ENCODE measurements at places on chromosomes 16 and 17.
A peak's percentile ranks its signal among the peaks of the same experiment; 100 is the strongest.

DNA sequence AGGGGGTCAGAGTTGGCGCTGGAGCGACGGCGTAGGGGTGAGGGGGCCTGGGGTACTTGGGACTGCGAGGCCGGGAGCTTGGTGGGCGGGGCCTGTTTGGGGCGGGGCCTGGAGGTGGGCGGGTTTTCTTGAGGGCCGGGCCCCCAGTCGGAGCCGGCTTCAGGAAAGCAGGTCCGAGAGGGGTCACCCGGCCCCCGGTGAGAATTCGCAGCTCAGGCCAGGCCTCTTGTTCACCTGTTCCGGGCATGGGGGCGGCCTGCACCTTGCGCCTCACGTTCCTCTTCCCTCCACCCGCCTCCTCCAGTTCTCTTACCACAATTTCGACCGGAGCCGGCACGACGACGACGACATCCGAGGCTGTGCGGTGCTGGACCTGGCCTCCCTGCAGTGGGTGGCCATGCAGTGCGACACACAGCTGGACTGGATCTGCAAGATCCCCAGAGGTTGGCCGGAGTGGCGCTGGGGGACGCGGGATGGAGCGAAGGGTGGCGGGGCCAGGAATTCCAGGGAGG is 52.5 kb downstream of the MRC2 start:
- peak; percentile 57 for DNase-seq

- DNase-seq = no peak
Observed at GRCh38 chr16:74607962-74608356, 1.0 kb upstream of the GLG1 start.

DNA sequence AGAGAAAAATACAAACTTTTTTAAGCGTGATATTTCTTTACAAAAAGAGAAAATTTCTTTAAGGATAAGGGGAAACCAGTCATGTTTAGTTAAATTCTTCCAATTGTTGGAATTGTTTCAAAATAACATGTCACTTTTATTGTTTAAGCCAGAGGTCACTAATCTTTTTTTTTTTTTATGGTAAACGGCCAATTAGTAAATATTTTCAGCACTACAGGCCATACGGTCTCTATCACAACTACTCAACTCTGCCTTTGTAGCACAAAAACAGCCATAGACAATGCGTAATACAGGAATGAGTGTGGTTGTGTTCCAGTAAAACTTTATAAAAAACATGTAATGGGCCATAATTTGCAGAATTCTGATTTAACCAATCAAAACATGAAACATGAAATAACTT is 401.4 kb downstream of the GRIN2A start:
- DNase-seq = no peak

DNA sequence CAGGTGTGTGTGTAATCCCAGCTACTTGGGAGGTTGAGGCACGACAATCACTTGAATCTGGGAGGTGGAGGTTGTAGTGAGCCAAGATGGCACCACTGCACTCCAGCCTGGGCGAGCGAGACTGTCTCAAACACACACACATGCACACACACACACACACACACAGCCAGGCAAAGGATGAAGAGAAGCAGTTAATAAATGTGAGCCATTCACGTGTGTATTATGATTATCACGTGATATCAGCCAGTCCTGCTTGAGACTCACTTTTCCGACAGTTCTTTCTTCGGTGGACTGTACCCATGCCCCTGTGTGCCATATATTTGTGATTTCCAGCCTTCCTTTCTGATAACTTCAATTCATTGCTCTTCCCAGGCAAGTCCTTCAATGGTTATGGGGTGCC is 119.3 kb downstream of the PRKCB start:
- DNase-seq = no peak

GRCh38 chr16:14024283-14024682 is 46.8 kb upstream of the MRTFB start:
- no peak for DNase-seq

GRCh38 chr16:85670840-85671239 is 17.9 kb downstream of the GINS2 start:
- no peak for DNase-seq

DNA sequence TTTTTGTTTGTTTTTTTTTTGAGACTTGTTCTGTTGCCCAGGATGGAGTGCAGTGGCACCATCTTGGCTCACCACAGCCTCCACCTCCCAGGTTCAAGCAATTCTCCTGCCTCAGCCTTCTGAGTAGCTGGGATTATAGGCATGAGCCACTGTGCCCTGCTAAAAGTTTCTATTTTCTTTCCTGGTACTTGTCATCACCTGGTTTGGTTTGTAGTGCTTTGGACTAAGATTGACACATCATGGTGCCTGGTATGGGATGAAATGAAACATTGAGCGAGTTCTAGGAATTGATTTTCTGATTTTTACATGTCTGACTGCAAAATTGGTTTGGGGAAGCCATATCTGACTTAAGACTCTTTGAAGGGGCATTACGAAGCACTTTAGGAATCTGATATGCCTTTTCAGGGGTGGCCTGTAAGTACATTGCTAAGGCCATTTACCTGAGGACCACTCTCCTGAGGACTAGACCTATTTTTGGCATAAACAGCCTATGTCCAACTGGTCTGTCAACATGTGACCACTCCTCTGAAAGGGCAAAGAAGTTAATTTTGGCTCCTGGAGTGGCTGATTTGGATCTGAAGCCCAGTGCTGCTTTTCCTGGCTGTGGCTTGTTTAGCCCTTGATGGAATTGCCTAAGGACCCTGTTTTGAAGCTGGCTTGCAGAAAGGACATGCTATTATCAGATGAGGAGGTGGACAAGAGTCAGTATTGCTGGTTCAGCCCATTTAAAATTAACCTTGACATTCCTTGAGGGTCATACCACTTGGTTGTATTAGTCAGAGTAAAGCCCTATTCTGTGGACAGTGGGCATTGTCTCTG is 18.4 kb upstream of the TBKBP1 start:
- no peak for DNase-seq

DNA sequence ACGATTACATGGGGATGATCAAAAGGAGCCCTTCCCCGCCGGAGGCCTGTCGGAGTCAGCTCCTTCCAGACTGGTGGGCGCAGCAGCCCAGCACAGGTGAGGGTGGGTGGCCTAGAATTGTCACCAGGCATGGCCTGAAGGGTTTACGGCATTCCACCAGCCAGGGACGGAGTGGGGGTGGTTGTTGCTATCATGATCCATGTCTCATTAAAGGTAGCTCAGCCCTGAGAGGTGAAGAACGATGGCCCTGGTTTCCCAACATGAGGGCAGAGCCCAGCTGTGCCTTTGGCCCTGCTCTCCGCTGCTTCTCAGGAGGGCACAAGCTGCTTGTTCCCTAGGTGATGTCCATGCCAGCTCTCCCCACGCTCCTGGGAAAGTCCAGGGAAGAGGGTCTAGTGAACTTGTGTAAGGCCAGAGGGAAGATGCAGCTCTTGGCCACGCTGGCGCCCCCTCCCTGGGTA is 14.2 kb downstream of the IRF8 start:
- DNase-seq = no peak

DNA sequence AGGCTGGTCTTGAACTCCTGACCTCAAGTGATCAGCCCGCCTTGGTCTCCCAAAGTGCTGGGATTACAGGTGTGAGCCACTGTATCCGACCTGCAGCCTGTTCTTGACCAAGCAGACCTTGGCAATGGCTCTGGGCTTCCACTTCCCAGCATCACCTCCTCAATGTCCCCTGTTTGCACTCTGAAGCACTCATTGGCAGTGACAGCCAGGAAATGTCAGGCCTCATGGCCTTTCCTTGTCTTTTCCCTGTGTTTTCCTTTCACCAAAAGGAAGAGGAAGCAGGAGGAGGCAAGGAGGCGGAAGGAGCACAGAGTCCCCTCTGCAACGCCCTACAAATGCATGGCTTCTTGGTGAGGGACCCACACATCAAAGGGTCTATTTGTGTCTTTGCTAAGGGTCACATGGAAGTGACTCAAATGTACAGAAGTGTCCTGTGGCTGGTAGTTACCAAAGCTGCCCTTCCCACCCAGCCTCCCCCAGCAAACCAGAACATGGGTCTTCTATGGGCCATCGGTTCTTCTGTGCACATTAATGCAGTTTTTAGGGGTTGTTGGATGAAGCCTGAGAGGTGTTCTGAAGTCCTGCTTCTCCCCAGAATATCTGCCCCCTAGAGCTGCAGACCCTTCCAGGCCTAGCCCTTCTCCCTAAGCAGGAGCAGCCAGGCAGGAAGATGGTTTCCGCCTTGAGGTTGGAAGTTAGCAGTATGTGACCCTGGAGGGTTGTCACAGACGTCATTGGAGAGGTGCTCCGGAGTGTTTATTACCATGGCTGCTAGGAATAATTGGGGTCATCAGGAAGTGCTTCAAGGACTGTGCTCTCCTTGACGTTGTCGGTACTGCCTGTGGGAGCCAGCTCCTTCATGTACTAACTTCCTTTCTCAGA is 60.8 kb downstream of the WIPI1 start:
- DNase-seq = no peak

DNA sequence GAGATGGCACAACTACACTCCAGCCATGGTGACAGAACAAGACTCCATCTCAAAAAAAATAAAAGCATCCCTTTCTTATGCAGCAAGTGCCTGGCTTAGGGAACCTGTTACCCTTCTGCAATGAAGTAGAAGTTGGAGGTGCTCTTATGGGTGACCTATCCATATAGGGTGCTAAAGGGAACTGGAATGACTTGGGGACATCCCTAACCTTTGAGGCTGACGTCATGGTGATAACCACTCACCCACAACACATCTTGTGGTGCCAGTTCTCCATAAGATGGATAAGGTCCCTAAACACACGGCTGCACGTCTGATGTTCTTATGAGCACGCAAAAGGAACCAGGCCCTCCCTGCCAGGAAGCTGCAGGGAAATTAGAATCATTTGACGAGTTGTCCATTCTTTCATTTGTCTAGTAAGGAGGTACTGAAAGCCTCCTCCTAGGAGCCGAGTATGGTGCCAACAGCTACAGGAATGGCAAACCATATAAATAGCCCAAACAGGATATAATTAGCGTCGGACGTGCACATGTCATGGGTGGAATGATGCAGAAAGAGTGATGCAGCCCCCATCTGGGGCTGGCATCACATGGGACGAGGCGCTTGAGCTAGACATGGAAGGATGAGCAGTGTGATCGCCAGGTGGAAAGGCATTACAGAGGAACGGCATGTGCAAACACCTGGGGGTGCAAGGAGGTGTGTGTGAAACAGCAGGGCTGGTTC is 52.5 kb downstream of the ARHGAP27 start:
- DNase-seq = peak; percentile 53

DNA sequence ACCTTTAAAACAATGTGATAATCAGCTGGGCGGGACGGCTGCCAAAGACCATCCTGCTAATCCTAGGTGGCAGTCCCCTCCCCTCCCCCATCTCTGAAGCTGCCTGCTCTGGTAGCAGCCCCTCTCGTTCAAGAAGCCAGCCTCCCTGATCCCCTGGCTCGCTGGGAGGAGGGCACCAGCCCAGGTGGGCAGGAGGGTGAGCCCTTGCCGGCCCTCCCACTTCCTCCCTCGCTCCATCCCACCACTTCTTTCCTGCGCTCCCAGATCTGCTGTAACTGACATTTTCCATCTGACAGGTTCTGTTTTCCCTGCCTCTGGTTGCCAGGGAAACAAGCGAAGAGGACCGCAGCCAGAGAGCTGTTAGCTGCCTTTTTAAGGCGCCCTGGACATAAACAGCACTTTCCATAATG is 155.7 kb upstream of the TNRC6C start:
- DNase-seq = no peak

- DNase-seq = no peak
Observed at GRCh38 chr16:3012828-3013420, at the start of gene CLDN9. TSS of gene CLDN9 (plus strand) at chr16:3012923. CDS start at chr16:3013363, 440 bp downstream.

- no peak for DNase-seq
Observed at GRCh38 chr17:35218915-35219314, 24.0 kb upstream of the SLFN5 start.

DNA sequence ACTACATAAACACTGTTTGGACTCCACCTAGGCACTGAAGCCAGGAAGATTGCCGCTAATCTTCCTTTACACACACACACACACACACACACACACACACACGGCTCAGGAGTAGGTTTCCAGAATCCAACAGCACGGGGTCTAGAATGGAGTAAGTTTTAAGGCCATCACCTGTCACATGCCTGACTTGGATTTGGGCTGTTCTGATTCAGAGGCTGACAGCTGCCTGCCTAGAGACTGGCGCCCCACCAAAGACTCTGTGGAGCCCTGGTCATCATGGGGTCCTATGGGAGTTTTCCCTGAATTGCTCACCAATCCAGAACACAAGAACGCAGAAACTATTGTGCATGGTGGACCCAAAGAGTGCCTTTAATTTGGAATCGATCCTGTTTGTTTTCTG is 10.9 kb downstream of the CDRT4 start:
- no peak for DNase-seq

GRCh38 chr16:86893506-86893905 is 315.2 kb downstream of the FOXL1 start:
- DNase-seq = no peak

DNA sequence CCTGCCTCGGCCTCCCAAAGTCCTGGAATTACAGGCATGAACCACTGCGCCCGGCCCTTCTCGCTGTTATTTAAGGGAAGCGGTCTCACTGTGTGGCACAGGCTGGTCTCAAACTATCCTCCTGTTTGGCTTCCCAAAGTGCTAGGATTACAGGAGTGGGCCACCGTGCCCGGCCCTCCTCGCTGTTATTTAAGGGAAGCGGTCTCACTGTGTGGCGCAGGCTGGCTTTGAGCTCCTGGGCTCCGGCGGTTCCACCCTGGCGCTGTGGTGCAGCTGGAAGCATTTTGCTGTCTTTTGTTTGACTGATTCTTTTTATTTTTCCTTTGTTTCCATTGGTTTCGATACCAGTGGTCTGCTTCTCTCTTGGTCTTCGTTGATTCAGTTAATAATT is 40.7 kb downstream of the FOXK2 start:
- no peak for DNase-seq

GRCh38 chr16:83682868-83683235 is 124.9 kb upstream of the HSBP1 start:
- DNase-seq = no peak

DNA sequence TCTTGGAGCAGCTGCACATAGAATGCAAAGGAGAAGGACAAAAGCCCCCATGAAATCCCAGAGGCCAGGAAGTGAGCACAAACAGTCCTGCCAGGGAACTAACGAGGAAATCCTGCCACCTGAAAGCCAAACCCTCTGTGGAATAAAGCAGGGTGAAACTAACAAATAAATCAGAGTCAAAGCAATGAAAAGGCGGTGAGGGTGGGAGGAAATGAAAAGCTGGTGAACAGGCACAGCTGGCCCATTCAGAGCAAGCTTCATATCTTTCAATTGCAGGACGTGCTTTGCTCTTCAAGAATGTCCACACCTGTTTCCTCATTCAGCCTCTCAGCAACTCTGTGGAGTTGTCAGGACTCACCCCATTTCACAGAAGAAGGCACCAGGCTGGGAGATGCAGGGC is 108.1 kb downstream of the ABCC12 start:
- no peak for DNase-seq

DNA sequence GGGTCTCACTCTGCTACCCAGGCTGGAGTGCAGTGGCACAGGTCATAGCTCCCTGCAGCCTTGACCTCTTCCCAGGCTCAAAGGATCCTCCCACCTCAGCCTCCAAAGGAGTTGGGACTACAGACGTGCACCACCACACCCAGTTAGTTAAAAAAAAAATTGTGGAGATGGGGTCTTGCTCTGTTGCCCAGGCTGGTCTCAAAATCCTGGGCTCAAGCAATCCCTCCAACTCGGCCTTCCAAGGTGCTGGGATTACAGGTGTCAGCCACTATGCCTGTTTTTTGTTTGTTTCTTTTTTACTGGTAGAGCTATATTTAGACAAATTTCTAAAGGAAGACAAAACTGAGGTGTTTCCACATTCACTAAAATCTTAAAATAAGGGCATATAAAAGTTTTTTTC is 1.7 kb downstream of the CMTR2 start:
- DNase-seq = no peak

- no peak for DNase-seq
Observed at GRCh38 chr16:72942021-72942420, 105.9 kb downstream of the ZFHX3 start.

Data from Right ventricle myocardium inferior (tissue), 1 donor.